AML-193 (cell line): ENCODE measurements at places on chromosomes 6 and 20.

DNA sequence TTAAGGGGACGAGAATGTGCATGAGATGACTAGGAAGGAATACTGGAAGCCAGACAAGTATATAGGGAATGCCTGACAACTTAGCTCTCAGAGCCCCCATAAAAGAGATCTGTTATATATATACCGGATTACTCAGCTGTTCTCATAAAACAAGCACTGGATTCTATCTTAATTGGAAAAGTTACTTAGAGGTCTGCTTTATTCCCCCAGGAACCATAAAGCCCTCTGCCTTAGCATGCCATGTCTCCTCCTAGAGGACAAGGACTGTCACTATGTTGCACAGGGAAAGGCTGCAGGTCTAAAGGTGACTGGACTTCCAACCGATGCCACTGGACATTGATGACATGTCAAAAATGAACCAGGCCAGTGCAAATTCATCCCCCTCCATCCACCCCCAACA is 6.4 kb downstream of the EXOC2 start:
- no peak for DNase-seq

DNA sequence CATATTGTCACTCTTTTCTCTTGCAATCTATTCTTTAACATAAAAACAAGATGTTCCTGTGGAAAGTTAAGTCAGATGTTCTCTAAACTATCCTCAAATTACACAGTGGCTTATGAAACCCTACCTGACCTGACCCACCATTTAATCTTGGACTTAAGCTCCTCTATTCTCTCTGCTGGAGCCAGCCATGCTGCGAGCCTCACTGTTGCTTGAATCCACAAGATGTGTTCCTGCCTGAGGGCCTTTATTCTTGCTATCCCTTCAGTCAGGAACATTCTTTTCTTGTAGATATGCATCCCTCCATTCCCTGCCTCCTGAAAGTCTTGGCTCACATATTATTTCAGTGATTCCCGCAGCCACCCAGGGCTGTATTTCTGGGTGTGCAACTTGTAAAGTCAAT is 283.2 kb downstream of the EPHA7 start:
- no peak for DNase-seq

DNA sequence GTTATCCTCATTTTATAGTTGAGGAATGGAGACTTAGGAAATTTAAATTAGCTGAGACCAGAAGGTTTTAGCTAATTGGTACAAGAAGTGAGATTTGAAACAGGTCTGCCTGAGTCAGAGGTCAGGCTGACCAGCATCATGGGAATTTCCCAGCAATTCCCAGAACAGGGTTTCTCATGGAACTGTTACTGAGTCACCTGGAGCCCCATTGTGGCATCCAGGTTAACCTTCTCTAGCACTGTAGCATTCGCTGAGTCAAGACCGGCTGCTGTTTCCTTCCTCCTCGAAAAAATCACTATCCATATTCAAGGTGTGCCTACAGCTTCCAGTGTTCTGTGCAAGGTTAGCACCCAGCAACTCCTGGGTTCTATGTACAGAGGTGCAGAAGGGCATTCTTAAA is 238.0 kb upstream of the MAN1A1 start:
- DNase-seq, result no peak

DNA sequence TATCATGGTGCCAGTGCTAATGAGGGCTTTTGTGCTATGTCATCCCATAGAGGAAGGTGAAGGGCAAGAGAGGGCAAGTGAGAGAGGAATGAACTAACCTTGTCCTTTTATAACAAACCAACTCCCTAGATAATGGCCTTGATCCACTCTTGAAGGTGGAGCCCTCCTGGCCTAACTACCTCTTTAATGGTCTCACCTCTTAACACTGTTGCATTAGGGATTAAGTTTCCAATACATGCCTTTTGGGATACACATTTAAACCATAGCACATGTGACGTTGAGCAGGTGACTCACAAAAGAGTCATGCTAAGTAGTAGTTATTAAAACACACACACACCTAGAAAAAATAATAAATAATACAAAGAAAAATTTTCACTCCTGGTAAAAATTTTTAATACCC is 36.9 kb downstream of the CCN2 start:
- DNase-seq, result no peak

DNA sequence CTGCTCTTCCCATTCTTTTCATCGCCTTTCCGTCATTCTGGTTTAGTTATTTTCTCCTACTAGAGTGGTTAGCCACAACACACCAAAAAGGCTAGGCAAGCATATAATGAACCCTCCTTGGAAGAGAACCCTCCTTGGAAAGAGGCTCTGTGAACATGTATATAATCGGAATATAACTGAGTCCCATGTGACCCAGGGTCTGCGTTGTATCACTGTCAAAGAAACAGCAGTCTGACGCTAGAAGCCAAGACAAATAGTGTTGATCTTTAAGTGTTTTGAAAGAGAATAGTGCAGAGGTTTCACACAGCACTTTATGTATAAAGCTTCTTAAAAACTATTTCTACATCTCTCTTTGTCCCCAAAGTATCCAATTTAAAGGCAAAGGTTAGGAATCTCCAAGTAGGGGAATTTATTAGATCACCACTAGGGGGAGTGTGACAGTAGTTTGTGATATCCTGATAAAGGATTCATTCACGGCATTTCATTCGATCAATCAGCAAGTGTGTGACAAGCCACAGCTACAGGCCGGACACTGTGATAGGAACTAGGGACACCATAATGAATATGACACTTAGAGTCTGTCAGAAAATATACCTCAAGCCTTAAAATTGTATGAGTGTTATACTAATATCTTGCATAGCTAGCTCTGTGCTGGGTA is 395.3 kb downstream of the CD109 start:
- peak; percentile 54 for DNase-seq

DNA sequence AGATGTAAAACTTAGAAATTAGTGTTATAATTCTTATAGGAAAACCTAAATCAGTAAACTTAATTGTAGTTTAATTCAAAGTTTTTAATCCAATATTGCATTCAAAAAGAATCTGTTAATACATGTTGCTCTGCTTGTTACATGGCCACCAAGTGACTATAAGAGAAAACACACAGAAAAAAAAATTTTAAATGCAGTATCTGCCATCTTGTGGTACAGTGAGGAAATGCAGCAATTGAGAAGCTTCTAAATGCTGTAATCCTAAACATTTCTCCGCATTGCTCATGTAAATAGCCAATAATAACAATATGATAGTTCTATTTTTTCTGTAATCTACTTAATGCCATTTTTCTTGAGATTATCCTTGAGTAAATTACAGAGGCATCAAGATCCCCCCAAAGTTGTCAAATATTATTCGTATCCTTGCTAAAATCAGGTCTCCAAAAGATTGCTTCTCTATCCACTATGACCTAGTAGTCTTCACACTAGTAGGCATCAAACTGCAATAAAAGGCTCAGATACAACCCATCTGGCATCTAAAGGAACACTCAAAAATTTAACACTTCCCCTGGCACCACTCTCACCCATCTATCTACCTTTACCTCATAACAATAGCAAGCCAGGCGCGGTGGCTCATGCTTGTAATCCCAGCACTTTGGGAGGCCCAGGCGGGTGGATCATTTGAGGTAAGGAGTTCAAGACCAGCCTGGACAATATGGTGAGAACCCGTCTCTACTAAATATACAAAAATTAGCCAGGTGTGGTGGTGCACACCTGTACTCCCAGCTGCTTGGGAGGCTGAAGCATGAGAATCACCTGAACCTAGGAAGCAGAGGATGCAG is 34.6 kb downstream of the HDAC2 start:
- peak; percentile 84 for DNase-seq

DNA sequence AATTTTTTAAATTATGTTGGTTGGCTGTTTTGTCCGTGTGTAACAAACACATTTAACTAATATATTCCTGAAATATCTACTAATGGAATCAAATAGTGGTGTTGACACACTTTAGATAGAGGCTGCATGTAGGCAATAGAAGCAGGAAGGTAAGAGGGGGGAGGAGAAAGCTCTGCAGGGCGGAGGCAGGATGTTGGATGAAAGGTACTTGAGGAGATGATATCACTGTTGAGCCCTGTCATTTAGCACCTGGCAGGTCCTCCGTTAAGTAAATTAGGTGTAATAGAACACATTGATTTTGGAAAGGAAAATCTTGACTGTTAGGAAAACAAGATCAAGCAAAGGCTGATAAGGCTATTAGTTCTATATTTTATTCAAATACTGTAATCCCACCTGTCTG is 618.7 kb downstream of the PKHD1 start:
- DNase-seq, result no peak

- no peak for DNase-seq
These were observed 26.4 kb upstream of the SIRPA start for GRCh38 chr20:1868856-1869255.

DNA sequence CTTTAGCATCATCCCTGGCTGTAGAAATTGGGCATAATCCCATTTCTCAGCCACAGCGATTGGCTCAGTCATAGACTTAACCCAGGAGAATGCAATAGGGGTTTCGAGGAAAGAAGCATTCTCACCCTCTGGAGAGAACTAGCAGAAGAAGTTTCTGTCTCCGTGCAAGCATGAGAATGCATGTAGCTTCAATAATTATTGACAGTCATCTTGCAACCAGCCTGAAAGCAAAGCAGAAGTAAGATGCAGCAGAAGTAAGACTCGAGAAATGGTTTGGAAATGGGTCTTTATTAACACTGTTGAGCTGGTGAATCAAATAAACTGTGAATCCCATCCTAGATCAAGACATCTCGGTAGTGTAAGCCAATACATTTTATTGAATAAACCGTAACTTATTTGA is 828.8 kb upstream of the GJE1 start:
- no peak for DNase-seq

- DNase-seq, result no peak
These were observed 111.7 kb upstream of the SLC22A23 start for GRCh38 chr6:3568396-3569082.

GRCh38 chr6:16854986-16855385 is 93.7 kb upstream of the ATXN1 start:
- DNase-seq, result no peak

GRCh38 chr6:169906004-169906687 is 154.7 kb downstream of the ERMARD start:
- no peak for DNase-seq

GRCh38 chr6:130421585-130421984 is 55.8 kb downstream of the TMEM200A start:
- no peak for DNase-seq

- DNase-seq, result peak; percentile 23
These were observed 33.9 kb downstream of the CCN2 start for GRCh38 chr6:131917318-131917717.

- no peak for DNase-seq
These were observed 84.3 kb downstream of the FRK start for GRCh38 chr6:115976321-115976870.

DNA sequence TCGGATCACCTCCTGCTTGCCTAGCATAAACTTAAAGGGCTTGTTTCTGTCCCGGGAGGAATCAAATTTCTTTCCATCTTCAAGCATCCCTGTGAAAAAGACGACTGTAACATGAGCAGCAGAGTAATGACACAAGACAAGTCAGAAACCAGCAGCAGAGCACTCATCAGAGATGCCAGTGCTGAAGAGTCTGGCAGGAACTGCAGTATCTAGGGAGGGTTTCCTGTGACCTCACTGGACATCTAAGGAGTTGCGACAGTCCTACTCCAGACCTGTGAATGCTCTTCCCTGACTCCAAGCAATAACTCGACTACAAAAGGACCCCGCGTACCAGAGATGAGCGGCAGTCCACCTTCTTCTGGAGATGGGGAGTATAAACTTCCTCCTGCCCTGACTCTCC is 17.3 kb downstream of the FKBP1A start:
- DNase-seq, result peak; percentile 55

GRCh38 chr20:22841846-22842245 is 193.3 kb upstream of the SSTR4 start:
- no peak for DNase-seq

GRCh38 chr20:53599044-53599362 is 5.4 kb upstream of the ZNF217 start:
- no peak for DNase-seq

DNA sequence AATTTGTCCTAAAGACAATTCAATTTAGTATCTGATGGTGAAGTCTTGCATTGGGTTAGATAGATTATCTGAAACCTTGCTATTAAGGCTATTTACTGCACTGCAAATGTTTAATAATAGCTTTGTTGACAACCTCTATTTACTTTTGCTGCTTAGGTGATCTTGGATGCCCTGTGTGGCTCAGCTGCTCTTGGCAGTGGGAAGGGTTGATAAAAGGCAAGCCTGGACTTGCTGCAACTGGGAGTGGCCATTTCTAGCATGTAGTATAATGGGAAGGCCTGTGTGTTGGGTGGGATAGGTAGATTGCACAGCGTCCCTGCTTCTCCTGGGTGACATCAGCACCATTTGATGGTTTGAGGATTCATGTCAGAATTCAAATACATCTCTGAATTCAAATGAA is 49.1 kb downstream of the ARMC2 start:
- DNase-seq, result no peak
